Neural crest cell (in vitro differentiated cells): ENCODE measurements at places on chromosomes 5 and 9.

- H3K27me3 ChIP-seq: no peaks in the 10 kb centered on the region
- DNase-seq: no peak
- H3K27ac ChIP-seq: no peak overlapping the region
- no peaks in the 10 kb centered on the region for H3K36me3 ChIP-seq
These were observed 38.1 kb upstream of the FCN1 start for GRCh38 chr9:134955801-134956200.

DNA sequence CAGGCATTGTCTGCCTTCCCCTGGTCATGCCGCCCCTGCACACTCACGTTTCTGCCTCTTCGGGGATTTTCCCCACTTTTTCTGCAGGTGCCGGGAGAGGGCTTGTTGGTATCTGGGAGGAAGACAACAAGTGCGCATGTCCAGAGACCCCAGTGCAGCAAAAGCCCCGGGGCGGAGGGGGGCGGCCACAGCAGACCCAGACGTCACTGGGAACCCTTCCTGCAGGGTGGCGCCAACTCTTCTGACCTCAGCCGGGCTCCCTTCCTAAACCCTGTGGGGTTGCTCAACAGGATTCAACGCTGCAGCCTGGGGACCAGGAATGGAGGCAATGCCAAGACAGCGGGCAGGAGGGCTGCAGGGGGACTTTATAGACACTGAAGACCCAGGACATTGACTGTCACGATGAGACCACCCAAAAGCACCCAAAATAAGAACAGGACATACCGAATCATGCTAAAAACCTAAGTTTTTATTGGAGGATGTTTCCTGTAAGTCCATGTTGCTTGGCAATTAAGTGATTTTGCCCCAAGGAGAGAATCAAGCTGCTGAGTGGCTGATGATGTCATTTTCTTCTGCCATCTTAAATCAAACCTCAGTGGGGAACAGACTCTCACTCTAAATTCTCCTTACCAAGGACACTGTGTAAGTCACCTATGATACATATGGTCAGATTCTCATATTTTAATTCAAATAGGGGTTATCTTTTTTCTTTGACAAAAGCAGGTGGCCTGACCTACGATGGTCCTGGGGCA is 62.9 kb upstream of the SIMC1 start:
- no peak overlapping the region for H3K27ac ChIP-seq
- no peak for DNase-seq
- no peak overlapping the region for H3K4me3 ChIP-seq
- no peaks in the 10 kb centered on the region for H3K36me3 ChIP-seq
- H3K4me1 ChIP-seq: no peaks in the 10 kb centered on the region

DNA sequence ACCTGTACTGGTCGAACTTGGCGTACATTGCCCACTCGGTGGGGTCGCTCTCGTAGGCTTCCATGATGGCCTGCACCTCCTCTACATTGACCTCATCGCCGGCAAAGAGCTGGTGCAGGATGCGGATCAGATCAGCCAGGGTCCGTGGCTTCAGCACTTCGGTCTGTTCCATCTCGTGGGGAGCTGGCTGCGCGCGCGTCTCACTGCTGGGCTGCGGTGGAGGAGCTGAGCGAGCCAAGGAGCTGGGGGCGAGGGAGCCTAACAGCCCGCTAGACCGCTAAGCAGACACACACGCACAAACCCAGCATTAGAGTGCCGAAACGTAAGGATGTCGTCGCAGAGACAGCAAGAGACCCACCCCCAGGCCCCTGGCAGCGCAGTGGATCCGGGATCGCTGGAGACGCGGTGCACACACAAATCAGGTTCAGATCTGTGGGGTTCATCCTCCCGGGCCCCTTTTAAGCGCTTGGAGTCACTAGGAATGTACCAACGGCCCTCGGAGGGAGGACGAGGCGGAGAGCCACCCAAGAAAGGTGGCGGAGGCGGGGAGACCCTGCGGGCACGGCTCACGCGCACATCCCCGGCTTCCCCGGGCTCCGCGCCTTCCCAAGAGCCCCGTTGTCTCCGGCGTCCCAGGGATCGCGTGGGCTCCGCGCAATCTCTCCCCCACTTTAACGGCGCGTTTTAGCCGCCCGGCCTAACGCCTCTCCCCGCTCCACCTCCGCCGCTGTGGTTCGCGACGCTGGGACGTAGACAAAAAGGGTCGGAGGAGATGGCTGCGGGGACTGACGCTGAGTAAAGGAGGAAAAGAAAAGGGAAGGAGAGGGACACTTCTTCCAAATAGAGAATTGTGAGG is at the start of gene CDO1:
TSS of gene CDO1 (minus strand) at position 434 of the 856 bp plus-strand sequence. CDS start at position 172, 262 bp downstream.
- peak within 1 kb of the TSS; percentile 98 for H3K27ac ChIP-seq
- H3K4me3 ChIP-seq: peak within 1 kb of the TSS; percentile 99
- peaks cover 39% of the 10 kb centered on the region for H3K4me1 ChIP-seq
- peaks cover 14% of the 10 kb centered on the region for H3K27me3 ChIP-seq

DNA sequence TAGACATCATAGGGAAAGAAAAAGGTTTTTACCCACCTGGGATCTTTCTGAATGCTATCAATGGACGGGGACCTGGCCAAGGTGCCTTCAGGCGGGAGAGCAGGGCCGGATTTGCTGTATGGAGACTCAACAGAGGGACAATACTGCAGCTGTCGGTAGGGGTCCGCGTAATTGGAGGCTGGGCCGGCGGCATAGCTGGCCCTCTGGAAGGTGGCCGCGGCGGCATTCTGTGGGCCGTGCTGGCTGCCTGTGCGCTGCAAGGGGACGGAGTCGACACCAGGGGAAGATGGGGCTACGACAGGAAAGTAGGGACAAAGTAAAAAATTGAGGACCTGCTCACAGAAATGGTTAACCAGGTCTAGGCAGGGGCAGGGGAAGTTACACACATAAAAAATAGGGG is 557.9 kb downstream of the CTNND2 start:
- H3K36me3 ChIP-seq: peaks cover 8% of the 10 kb centered on the region
- no peak for DNase-seq
- H3K4me3 ChIP-seq: no peak overlapping the region
- H3K27ac ChIP-seq: no peak overlapping the region
- peaks cover 2% of the 10 kb centered on the region for H3K27me3 ChIP-seq
- H3K4me1 ChIP-seq: peaks cover 3% of the 10 kb centered on the region

DNA sequence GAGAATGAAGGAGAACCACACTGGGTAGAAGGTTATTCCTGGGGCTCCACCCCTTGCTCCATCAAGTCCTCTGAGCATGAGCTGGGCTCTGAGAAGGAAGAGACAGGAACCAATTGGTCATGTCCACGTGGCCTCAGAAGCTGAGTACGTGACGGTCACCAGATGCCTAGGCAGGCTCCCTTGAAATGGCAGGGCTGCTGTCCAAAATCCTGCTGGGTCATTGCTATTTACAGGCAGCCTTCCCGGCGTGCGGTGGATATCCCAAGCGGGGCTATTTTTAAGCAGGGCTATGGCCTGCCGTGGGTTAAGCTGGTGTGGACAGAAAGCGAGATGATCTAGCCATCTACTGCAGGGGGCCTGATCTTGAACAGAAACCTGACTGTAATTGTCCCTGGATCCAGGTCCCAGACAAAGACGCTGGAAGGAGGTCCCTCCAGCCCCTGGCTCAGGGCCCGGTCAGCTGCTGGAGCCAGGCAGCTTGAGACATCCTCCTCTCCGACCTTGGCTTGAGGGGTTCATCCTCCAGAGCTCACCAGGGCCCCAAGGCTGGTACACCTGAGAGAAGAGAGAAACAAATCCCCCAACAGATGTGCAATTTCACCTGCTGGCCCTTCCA is 550 bp upstream of the CKMT2 start:
- no peak overlapping the region for H3K4me3 ChIP-seq
- H3K27me3 ChIP-seq: no peaks in the 10 kb centered on the region
- H3K36me3 ChIP-seq: no peaks in the 10 kb centered on the region
- no peak for DNase-seq
- H3K4me1 ChIP-seq: peaks cover 17% of the 10 kb centered on the region
